ENCODE measurements at places on chromosomes 16 and 17. TPM values are rescaled to one million over a fixed set of nuclear protein-coding genes. Genes with fewer than 3 reads are reported as not detected.

MOSMO gene
- polyA plus RNA-seq, result 4.1 TPM

TEKT5 gene
- polyA plus RNA-seq, result not detected

OR3A2 gene
- polyA plus RNA-seq, result 1.7 TPM

RNF40 gene
- polyA plus RNA-seq, result 56.0 TPM

Data from IgD-negative memory B cell (primary cell).